ENCODE measurements at places on chromosomes 4 and X.

DNA sequence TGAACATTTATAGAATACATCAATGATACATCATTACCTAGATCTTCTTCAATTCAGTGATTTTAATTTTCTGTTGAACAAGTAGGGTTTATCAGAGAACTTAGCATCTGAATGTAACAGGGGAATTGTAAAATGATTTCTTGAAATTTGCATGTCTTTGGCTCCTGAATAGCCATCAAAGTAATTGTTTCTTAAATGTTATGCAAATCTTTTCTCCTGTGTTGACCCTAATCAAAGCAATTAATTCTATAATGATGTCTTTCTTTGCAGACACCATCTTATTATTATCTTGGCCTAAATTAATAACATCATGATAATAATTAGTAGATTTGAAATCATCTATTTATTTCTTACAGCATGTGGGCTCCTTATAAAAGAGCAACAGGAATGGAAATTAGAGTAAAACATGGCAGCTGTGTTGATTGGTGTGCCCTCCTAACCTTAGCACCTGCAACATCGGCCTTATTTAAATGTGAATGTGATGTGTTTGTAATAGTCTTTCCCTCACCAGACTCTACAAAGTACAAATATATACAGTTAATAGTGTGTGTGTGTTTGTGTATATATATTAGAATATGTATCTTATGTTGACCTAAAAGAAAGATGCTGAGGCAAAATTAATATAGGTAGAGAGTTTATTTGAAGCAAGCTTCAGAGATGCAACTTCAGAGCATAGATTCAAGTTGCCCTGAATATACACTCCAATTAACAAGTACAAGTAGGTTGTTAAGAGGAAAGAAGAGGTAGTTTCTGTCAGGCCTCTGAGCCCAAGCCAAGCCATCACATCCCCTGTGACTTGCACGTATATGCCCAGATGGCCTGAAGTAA is 328.0 kb upstream of the TECRL start:
- no peak for DNase-seq

DNA sequence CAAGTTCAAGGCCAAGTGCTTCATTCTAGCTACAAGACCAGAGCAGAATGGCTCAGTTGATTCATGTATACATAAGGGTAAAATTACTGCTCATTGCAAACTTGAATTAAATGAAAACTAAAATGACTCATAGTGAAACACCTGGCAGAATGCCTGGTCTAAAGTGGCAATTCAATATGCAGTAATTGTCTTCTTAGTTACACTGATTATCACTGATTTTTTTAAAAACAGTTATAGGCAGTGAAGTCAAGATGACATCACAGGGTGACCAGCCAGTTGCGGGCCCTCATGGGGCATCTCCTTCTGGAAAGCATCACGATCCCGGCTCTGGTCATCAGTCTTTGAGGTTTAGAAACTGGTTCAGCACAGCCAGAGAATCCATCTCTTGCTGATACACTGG is 154.2 kb downstream of the RAB28 start:
- DNase-seq, result peak; percentile 22

DNA sequence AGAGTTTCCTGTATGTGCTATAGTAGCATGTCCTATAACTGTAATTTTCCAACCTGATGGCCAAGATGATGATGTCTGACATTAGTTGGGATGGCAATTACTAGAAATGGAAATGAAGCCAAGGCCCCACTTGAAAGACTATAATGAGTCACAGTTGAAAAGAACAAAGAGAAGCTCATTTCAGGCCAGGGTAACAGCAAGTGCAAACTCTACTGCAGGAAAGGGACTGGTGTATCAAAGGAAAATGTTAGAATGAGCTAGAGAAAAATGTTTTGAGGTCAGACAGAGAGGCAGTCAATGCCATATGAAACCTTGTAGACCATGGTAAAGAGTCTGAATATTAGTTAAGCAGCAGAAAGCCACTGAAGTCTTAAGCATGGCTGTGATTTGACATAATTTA is 146.2 kb upstream of the SH3RF1 start:
- DNase-seq, result no peak

DNA sequence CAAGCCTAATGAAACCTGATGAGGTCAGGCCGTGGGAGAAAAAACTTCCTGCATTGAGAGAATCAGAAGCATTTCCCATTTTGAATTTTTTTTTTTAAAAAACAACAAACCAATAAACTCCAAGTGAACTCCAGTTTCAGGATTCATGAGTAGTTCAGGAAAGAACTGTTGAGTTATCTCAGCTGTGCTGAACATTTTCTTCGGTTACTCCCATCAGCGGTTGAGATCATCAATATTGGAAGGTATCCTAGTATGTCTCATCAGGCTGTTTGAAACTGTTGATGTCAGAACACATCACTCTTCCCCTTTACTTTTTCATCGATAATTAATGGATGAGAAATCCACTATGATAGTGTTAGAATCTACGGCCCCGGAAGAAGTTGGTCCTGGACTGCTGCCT is 82.4 kb upstream of the ADGRG2 start:
- DNase-seq, result no peak

DNA sequence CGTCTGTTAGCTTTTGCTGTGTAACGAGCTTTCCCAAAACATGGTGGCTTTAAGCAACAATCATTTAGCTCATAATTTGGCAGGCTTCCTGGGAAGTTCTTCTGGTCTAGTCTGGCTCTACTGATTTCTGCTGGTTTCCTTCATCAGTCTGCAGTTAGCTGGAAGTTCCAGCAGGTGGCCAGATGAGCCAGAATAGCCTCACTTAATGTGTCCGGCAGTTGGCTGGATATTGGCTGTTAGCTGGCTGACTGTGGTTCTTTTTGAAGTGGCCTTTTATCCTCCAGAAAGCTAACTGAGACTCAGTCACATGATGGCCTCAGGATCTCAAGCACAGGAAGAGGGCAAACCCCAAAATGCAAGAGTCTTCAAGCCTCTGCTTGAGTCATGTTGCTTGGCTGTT is 34.9 kb downstream of the FTHL17 start:
- peak; percentile 42 for DNase-seq

GRCh38 chr4:80446664-80447063 is 111.1 kb downstream of the CFAP299 start:
- peak; percentile 19 for DNase-seq

- no peak for DNase-seq
Measured at GRCh38 chrX:5650904-5651303, 577.8 kb downstream of the NLGN4X start.

GRCh38 chrX:50762578-50762977 is 51.4 kb downstream of the SHROOM4 start:
- DNase-seq, result no peak

- no peak for DNase-seq
Measured at GRCh38 chr4:26226629-26227376, 94.0 kb upstream of the RBPJ start.
